ENCODE measurements at places on chromosomes 2 and 18.

GRCh38 chr2:71608441-71608840, 155.1 kb downstream of the DYSF start:
- DNase-seq = no peak

DNA sequence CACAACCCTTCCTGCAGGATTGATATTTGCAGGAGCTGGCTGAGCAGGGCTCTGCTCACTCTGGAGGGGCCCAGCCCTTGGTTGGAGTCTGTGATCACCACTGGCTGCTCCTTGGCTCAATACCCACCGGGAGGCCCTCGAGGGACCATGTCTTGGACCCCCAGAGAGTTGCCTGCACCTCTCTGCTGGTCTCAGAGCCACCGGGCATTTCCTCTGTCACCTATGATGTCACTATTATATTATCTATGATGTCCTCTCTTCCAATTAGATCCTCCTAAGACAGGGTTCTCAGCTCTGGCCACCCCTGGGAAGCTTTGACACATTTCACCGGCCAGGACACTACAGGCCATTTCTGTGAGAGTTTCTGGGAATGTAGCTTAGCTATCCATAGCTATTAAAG, 113.1 kb downstream of the PDCL3 start:
- no peak for DNase-seq

DNA sequence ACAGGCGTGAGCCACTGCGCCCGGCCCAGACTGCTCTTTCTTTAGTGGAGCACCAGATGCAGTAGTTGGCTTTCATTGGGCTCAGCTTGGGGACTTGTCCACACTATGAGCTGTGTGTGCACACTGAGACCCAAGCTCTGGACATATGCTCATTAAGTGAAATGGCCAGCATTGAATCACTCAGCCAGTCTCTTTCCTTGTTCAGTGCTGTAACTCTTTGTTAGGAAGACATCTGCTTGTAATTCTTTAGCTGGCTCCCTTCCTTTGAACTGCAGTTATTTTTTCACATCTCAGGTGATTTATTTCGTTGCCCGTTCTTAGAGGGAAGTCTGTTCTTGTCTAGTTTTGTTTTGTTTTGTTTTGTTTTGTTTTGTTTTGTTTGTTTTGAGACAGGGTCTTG, 70.5 kb downstream of the CAB39 start:
- no peak for DNase-seq

GRCh38 chr2:228938629-228939028, 332.5 kb downstream of the PID1 start:
- DNase-seq = no peak

- DNase-seq = no peak
Observed at GRCh38 chr2:237219826-237220225, 134.1 kb downstream of the COPS8 start.

DNA sequence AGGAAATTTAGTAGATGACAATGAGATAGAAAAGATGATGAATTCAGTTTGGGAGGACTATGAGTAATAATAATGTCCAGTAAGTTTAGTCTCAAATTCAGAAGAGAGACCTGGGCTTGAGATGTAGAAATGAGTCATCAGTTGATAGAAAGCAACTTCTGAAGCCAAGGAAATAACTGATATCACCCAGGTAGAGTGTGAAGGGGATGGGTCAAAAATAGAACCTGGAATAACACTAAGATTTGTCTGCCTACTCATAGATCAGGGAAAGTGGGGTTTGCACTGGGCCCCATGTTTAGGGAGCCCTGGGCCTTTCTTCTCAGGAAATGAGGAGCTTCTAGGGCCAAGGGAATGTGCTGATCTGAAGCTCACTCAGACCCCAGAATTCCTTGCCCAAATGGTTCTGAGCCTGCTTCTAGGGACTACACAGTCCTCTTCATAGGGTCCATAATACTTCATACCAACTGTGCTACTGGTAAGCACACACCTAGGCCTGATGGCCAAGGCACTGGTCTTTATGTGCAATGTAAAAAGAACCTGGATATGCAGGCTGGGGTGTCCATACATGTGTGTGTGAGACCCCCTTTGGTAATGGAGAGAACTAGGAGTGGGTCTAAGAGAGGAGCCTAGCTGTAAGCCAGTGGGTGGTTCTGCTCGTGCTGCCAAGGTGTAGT, 141.2 kb downstream of the IKZF2 start:
- DNase-seq = no peak

DNA sequence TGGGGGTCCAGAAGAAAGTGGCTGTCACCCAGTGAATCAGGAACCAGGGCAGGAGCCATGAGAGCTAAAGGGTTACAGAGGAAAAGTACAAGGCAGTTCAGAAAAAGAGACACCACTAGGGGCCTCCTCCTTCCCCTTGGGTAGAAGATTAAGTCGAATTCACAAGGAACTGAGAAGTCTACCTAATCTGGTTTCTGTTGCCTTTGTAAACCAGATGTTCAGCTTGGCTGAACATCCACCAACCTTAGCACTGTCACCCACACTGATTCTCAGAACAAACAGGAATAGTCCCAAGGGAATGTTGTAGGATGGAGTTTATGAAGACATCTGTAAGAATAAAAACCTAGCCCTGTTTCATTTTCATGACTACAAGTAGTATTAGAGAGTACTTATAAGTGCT, 90.4 kb upstream of the NOSTRIN start:
- DNase-seq = no peak

GRCh38 chr2:71067567-71068217, 756 bp upstream of the NAGK start:
- DNase-seq = no peak

DNA sequence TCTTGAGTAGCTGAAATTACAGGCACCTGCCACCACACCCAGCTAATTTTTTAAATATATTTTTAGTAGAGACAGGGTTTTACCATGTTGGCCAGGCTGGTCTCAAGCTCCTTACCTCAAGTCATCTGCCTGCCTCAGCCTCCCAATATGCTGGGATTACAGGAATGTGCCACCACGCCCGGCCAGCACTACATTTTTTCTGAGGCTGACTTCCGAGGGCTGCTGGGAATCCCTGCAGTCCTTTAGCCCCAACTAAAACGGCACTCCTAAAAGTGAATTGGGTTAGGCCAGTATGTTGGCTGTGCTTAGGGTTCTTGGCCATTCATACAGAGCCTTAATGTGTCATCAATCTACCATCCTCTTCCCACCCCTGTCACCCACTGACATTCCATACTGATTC, 375.4 kb downstream of the DCC start:
- DNase-seq = no peak

DNA sequence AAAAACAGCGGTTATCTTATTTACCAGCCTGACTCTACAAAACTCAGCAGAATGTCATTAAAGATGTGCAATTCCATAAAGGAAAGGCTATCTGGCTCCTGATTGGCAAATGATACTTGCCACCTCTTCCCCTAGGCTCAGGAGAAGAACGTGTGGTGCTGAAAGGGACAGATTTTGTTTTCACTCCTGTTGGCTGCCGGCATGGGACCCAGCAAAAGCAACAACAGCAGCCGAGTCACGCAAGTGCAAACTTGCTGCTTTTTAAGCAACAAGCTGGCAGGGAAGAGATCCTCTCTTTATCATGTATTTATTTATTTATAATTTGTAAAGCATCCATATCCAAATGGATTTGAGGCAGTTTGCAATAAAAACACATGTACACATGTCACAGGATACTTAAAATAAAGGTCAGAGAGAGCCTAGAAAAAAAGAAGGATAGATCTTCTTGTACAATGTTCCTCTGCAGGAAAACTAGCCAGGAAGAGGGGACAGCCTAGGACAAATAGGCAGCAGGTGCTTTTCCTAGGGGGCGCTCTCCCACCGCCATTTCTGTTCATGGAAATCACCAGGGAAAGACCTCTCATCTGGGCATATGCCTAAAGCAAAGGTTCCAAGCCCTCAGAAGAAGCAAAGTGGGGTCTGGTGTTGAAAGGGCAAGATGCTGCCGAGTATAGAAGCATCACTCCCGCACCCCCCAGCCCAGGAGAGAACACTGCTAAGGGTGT, 799.3 kb downstream of the BCL11A start:
- DNase-seq = no peak

DNA sequence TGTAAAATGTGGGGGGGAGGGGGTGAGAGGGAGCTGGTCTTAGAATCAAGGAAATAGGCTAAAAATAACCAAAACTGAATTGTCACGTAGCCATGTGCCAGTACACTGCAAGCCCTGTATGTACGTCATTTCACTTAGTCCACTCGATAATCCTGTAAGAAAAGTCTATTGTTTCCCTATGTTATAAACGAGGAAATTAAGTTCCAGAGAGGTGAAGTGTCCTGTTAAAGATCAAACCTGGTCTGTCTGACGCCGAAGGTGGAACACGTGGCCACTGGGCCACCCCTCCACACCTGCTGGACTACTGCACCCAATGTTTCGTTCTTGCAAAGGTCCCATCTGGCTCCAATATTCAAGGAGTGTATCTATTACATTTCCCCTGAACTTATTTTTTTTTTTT, 29.6 kb downstream of the TFCP2L1 start:
- no peak for DNase-seq

DNA sequence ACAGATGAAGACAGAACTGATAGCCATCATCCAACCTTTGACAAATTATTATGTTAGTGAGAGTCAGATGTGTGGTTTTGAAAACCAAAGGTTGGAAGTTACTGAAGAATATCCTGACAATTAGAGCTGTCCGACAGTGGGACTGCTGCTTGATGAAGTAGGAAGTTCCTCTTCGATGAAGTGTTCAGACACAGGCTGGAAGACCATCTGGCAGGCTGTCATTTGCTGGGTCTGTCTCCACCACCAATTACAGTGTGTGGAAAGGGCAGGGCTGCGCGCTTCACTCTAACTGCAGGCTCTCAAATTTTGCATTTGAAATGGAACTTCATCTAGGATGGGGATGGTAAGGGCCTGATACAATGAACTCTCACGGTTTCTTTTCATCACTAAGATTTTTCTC, 313.8 kb downstream of the PIK3C3 start:
- no peak for DNase-seq

DNA sequence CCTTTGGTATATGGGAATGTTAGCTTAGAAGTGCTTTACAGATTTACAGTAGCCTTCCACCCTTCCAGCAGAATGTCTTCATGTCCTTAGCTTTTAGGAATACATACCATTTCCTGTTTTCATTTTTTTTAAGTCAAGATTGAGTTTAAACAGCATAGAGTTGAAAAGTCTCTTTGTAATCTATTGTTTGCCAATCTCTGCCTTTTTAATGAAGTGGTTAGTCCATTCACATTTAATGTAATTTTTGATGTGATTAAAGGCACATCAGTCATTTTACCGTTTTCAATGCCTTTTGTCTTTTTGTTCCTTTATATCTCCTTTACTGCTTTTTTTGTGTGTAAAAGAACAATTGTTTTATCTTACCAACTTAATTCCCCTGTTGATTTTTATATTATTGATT, 233.4 kb upstream of the SMIM21 start:
- no peak for DNase-seq

DNA sequence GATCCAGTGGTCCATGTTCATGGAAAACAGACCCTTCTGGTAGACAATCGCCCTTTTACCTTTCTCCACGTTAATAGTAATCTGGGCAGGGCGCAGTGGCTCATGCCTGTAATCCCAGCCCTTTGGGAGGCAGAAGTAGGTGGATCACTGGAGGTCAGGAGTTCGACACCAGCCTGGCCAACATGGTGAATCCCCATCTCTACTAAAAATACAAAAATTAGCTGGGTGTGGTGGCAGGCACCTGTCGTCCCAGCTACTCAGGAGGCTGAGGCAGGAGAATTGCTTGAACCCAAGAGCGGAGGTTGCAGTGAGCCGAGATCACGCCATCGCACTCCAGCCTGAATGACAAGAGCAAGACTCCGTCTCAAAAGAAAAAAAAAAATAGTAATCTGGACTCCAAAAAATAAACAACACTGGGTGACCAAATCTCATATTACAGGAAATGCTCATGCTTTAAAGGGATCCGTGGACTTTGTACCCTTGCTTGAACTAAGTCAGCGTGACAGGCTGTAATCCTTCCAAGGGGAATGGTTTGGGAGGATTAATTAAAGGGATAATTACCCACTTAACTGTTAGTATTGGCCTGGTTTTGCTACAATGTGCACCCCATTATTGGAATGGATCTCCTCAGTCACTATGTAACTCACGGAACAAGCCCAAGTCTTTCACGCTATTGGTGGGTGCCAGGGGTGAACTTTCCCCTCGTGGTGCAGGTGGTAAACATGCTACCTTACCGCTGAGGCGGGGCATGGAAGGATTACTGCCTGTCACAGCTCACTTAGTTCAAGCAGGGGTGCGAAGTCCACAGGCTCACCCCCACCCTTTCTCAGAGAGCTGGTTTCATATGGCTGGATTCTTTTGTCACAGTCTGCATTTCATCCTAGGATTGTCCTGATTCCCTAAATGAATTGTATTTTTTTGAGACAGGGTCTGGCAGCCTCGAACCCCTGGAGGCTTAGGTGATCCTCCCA, 36.7 kb downstream of the PROC start:
- DNase-seq = no peak

- no peak for DNase-seq
Observed at GRCh38 chr2:88082781-88083180, 15.2 kb downstream of the SMYD1 start.

GRCh38 chr2:101153787-101154186, 2.6 kb upstream of the TBC1D8 start:
- DNase-seq = no peak

All from stimulated activated CD4-positive, alpha-beta T cell treated with anti-CD3 and anti-CD28 coated beads, Interleukin-4, amount 100 ng/mL, for 48 hours (primary cell).